ENCODE measurements at places on chromosomes 5 and 9.

- no peak for DNase-seq
Observed at GRCh38 chr9:15724016-15724415, 171.2 kb downstream of the CCDC171 start.

DNA sequence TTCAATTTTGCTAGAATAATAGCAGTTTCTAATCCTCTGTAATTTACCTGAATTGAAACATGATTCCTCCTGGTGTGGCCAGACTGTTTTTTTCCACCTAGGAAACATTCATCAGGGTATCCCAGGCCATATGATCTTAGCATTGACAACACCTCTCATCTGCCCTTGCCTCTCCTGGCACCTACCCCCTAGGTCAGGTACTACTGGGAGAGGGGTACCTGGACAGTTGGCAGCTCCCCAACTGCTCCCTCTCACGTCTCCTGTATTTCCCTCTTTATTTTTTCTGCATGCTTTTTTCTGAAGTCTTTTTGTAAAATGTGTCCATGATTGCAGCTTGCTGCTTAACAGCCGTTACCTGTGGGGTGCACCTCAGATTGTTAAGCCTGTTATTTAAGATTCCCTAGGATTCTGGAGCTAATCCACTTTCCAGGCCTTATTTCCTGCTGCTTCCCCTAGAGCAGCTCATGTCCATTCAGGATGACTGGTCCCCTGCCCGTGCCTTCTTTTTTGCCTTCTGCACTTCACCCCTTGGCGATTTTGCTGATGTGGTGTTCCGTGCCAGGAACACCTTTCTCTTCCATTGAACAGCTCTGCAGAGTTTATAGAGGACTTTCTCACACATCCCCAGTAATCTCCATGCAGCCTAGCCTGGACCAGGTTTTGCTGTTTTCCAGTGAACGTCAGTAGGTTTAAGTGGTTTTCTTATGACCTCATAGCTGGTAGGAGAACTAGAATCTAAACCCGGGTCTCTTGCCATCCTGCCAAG is 33.6 kb downstream of the SNX30 start:
- DNase-seq, result no peak

DNA sequence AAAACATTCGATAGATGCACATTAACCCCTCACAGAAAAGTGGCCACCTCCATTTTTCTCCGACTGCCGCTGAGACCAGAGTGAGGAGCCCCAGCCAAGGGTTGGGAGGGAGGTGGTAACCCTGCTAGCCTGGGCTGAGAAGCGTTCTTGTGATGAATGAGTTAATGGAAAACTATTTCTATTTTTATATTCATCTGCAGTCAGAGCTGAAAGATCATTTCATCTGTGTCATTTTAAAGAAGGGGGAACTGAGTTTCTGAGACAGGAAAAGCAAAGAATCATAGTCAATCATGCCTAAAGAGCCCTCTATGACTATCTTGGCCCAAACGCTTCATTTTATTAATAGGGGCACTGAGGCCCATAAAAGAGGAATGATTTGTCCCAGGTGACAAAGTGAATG is 229.5 kb downstream of the PAPPA start:
- no peak for DNase-seq

- DNase-seq, result no peak
Observed at GRCh38 chr9:68961587-68961986, 52.3 kb downstream of the PRKACG start.

DNA sequence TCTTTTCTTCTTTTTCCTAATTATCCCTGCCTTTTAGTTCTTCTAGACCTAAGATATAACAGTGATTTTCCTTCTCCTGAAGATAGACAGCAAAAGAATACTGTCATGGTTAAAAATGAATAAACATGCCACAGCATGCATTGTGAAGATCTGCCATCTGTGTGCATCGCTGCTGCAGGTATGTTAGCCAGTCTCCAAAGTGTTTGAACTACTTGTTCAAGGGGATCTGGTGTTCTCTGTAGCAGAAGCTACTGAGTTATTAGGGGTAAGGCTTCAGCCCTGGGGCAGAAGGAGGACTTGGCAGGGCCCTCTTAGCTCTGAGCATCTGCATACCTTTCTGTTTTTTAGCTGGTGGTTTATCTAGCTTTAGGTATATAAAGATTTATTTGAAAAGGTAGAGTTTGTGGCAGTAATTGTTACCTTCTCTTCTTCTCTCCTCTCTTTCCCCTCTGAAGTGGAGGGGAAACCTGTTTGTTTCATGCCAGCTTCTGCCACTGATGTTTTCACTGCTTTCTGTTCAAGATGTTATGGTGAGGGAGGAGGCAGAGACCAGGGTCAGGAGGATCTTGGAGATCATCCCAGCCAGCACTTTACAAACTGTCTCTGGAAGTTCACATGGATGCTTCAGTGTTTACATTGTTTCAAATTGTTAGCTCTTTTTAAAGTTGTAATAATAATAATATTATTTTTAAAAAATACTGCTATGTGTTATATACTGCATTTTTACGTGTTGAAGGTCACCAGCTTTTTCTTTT is 25.2 kb downstream of the GALNT10 start:
- DNase-seq, result no peak

DNA sequence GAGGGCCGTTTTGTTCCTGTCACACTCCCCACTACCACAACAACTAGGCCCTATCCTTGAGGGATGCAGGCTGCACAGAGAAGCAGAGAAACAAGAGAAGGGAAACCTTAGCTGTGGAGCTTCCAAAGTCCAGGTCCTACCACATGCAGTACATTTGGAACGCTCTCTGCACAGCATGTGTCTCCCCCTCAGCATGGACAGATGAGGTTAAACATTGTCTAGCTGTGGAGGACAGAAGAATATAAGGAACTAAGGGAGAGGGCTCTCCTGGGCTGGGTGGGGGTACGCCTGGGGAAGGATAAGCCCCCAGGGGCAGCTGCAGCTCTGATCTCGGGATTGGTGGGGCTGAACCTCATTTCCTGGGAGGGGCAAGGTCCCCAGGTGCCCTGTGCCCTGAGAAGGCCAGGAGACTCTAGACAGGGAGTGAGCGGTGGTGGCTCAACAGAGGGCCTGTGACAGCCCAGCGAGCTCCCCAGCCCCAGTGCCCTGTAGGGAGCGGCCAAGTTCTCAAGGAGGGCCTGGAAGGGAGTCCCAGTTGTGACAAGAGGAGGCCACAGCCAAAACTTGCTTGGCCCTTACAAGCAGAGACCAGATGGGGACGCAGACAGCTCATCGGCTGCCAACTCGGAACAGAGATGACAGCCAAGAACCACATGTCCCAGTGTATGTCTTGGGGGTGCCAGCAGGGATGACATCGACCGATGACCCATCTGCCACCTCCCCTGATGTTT is 30.1 kb downstream of the TSPAN17 start:
- no peak for DNase-seq

DNA sequence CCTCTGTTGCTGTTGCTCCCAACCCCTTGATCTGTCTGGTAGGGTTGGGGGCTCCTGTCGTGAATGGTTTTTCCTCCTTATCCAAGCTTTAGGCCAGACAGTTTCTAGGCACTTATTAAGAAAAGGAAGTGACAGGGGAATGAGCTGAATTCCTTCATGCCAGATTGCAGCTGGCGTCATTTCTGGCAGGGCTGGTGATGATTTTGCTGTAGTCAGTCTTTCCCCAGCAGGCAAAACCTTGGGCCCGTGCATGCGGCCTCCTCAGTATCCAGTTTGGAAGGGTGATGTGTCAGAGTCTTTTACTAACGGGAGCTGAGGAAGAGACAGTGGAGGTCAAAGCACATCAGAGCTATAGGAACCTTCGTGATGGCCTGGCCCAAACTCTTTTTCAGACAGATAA is 58.8 kb downstream of the COL27A1 start:
- no peak for DNase-seq

- DNase-seq, result no peak
Observed at GRCh38 chr9:73880101-73880500, 617.0 kb upstream of the RORB start.

GRCh38 chr9:86713970-86714369 is 233.3 kb downstream of the GAS1 start:
- DNase-seq, result no peak

- no peak for DNase-seq
Observed at GRCh38 chr5:106017243-106017857, 1653.4 kb downstream of the EFNA5 start.

DNA sequence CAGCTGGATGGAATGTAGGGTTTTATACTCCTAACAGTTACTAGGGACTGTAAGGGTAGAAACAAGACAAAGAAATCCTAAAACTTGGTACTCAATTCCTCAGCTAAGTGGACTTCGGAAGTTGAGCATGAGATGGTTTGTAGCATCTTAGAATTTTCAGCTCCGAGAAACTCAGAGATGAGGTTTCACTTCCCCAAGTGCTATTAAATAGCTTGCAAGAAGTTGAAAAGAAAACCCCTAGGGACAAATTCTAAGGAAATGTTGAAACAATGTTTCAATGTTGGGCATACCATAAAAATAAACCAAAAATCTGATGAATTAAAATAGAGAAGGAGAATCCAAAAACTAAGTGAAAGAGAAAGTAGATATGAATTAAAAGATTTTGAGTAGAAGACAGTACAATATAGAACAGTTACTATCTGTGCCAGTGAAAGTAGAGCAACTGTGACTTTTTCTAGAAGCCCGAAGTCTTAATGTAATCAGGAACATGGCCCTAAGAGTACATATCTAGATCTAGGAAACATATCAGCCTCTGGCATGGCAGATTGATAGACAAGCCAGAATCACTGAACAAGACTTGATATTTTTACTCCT is 308.6 kb upstream of the RGMB start:
- DNase-seq, result no peak

DNA sequence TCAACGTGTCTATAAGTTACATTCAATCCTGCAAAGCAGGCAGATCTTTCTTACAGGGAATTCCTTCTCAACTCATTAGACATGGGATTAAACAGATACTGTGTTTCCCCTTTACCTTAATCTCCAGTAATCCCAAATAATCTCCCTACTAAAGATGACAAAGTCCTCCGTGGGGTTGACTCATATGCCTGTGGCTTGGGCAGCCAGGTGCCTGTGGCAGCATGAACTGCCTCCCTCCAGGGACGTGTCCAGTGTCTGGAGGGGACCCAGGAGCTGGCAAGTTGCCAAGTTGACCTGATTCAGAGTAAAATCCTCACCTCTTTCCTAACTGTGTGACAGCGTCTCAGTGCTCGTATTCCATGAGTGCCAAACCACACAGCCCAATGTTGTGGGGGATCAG is 94.6 kb upstream of the PTCH1 start:
- no peak for DNase-seq

DNA sequence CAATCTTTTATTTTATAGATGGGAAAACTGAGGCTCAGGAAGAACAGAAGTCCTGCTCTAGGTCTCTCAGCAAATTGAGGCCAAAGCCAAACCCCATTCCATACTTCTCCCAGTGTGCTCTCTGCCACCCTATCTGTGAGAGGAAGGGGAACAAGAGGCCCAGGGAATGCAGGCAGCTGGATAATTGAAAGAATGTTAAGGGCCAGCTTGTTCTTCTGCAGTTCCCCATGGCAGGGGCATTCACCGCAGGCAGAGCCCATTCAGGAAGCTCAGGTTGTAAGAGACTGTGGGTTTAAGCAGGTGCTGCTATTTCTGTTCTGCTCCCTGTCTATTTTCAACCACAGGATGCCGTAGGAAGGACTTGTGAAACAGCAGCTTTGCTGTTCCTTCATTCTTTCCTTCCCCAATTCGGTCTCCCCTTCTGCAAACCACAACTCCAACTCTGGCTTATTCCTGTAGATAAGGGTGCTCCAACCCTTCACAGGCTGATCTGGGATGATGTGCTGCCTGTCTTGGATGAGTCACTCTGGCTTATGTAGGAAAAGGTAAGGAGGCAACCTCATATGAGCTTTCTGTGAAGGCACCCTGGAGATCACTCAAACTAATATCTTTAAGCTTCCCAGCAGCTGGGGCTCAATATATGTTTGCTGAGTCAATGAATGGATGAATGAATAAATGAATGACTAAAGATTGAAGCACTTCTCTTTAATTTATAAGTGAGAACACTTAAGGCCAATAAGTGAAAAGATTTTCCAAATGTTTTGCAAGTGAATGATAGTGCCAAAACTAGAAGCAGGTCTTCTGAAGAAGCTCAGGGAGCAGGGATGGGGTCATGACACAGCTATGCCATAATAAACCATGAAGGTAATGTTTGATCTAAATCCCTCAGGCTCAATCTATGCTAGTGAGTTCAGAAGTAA is 377.6 kb downstream of the BRINP1 start:
- no peak for DNase-seq

- DNase-seq, result peak; percentile 51
Observed at GRCh38 chr9:124414612-124415011, 630 bp downstream of the PSMB7 start.

GRCh38 chr5:103605277-103605676 is 42.7 kb upstream of the NUDT12 start:
- no peak for DNase-seq

- no peak for DNase-seq
Observed at GRCh38 chr5:124743602-124744169, 2.8 kb downstream of the ZNF608 start.

- DNase-seq, result no peak
Observed at GRCh38 chr5:74352256-74352655, 288.3 kb downstream of the ENC1 start.

DNA sequence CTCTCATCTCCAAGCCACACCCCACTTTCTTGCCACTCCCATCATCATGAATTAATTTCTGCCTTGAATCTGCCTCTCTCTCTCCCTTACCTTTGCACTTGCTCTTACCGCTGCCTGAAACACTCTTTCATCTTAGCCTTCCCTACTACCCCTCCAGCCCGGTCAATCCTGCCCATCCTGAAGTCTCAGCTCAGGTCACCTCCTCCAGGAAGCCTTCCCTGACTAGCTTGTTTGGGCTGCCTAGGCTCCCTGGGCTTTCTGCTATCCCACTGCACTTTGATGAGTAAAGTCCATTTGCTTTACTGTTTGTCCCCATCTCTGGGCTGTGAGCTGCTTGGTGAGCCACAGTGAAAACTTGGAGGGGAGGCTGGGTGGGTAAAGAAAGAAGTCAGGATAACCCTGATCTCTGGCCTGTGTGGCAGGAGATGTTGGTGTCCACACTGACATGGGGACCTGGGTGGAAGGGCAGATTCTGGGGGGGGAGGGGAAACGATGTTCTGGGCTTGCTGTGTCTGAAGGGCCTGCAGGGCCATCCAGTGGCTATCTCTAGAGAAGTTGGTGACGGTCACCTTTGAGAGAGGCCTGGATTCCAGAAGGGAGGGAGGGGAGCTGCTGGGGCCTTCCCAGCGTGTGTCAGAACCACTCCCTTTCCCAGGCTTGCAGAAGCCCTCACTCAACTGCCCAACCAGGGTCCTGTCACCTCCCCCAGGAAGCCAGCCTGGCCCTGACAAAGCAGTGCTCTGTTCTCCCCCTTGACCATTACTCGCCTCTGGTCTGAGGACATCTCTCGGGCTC is 75.0 kb upstream of the DAB2IP start:
- no peak for DNase-seq

DNA sequence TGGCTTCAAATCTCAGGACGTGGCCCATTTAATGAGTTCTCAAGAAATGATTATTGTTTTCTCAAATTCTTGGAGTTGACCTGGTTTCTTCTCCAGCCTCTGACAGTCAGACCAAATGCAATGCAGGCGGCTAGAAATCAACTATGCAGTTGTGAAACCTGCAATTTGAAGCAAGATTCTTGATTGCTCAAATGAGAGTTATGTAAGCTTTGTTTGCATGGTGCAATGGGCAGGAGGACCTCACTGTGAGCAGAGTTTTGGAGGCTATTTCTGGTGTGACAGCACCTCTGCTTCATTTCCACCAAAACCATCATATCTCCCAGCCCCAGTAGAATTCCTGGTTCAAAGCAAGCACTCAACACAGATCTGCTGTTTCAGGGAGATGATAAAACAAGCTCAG is 500.0 kb upstream of the KLF4 start:
- no peak for DNase-seq

Measured in activated CD8-positive, alpha-beta memory T cell treated with anti-CD3 and anti-CD28 coated beads, Interleukin-2, amount 50 U/mL, for 48 hours (primary cell).